ENCODE measurements at places on chromosomes 4 and X.

DNA sequence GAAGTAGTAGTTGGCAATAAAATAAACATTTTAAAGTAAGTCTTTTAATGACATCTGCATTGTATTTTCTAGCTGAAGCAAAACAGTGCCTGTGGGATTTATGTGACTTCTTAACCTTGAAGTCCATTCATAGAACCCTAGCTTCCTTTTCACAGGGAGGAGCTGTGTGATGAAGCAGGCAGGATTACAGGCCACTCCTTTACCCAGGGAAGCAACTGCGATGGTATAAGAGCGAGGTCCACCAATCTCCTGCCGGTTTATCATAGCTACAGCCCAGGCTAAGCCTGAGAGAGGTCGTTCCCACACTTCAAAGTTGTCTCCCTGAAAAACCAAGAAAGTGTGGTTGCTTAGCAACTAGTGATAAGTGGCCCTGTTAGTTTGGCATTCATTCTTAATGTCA, 7.0 kb downstream of the RPL36A start:
- no peak for DNase-seq

DNA sequence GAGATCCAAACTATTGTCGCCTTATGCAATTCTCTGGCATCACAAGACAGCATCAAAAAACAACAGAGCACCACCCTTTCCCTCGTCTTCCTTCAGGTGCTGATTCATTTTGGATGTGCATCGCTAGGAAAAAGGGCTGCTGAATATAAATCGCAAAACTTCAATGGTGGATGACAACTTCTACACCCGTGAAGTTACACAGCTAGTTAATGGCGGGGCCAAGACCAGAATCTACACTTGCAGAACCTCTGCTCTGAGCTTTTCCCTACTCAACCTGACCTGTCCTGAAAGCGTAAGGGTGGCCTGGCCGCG, 674 bp downstream of the GNPDA2 start:
- DNase-seq: no peak

GRCh38 chrX:54029529-54030143, 14.6 kb downstream of the PHF8 start:
- DNase-seq: no peak

DNA sequence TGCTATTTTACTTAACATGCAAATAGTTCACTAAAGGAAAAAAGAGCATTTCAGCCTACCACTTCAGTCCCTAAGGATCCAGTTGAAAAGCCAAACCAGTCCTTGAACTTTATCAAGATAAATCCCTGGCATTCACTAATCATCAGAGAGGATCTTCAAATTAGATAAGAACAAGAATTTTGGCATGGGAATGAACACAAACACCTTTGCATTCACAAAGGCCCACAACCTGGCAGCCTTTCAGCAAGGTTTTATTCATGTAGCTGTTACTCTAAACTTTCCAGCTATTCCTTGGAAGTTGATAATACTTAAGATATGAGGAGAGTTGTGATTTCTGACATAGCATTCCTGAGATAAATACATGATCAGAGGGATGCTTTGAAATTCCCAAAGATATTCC, 193.4 kb downstream of the LRBA start:
- no peak for DNase-seq

- no peak for DNase-seq
Observed at GRCh38 chr4:124181039-124181438, 531.5 kb downstream of the ANKRD50 start.

- DNase-seq: no peak
Observed at GRCh38 chr4:95213366-95213765, 335.4 kb downstream of the UNC5C start.

DNA sequence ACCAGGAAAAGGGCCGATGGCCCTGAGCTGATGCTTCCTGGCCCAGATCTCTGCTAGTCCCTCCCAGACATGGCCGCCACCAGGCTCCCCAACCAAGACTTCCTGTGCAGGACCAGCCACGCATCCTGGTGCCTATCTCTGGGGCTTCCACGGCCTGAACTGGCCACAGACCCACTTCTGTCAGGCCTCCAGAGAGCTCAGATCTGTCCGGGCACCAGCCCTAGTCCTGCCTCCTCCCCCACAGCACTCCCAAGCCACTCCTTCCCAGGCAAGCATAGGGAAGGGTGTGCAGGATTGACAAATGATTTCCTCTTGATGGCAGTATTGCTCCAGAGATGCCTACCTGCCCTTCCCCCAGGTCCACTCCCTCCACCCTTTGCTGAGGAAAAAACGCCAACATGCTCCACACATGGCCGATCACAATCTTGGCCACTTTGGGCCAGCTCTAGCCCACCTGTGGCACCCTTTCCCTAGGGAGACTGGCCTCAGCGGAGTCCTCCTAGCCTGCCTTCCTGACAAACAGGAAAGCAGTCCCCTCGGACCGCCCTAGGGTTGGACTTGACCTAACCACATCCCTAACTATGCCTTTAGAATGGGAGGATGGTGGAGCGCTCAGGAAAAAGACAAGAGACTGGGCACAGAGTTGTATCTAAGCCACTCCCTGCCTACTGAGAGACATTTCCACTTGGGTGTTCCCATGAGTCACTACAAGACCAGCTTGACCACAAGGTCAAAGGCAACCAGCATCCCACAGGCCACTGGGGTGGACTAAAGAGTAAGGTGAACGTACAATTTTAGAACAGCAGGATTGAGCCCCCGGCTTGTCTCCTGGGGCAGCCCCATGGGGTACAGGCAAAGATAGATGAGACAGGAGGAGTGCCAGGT, 277.5 kb upstream of the AGTR2 start:
- DNase-seq: peak; percentile 75

GRCh38 chr4:155526452-155527169, 140.0 kb upstream of the GUCY1A1 start:
- DNase-seq: no peak

DNA sequence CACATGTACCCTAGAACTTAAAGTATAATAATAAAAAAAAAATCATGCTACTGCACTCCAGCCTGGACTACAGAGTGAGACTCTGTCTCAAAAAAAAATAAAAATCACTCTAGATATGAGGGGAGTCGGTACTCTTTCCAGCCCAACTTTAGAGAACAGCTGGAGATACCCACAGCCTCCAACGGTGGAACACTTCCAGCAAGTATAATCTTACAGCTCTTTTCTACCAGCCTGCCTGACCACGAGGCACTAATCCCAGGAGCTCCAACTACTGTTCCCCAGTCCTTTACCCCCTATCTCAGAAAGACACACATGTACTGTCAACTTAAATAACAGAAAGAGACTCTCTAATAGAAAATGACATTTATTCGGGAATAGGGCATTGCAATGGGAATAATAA, 46.8 kb downstream of the STEEP1 start:
- DNase-seq: no peak

GRCh38 chr4:47484168-47484567, 907 bp upstream of the ATP10D start:
- DNase-seq: no peak

DNA sequence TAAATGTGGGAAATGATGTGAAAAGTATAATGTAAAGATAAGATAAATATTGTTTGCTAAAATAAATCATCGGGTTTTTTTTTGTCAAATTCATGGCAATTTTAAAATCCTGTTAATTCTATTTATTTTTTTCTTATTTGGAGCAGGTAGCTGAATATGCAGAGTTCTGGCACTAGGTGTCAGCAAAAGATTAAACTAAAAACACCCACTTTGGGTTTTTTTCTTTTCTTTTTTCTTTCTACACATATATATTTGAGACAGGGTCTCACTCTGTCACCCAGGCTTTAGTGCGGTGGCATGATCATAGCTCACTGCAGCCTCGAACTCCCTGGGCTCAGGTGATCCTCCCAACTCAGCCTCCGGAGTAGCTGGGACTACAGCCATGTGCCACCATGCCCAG, 6.9 kb upstream of the RAP2C start:
- DNase-seq: no peak

GRCh38 chr4:107624024-107624423, 96.0 kb downstream of the PAPSS1 start:
- no peak for DNase-seq

- DNase-seq: peak; percentile 11
Observed at GRCh38 chr4:150001815-150002214, 76.4 kb upstream of the DCLK2 start.

GRCh38 chr4:170139764-170140163, 50.0 kb upstream of the AADAT start:
- no peak for DNase-seq

GRCh38 chr4:147756417-147756816, 24.5 kb downstream of the ARHGAP10 start:
- DNase-seq: no peak

GRCh38 chr4:153152501-153153338, 51.5 kb upstream of the TRIM2 start:
- DNase-seq: peak; percentile 30

GRCh38 chr4:14841801-14842768, 160.2 kb upstream of the CPEB2 start:
- DNase-seq: no peak

- peak; percentile 11 for DNase-seq
Observed at GRCh38 chrX:121641560-121641959, 594.1 kb downstream of the GLUD2 start.

GRCh38 chr4:165312506-165312905, 15.0 kb upstream of the MSMO1 start:
- no peak for DNase-seq

- DNase-seq: no peak
Observed at GRCh38 chrX:68748030-68748429, 80.8 kb upstream of the EFNB1 start.

DNA sequence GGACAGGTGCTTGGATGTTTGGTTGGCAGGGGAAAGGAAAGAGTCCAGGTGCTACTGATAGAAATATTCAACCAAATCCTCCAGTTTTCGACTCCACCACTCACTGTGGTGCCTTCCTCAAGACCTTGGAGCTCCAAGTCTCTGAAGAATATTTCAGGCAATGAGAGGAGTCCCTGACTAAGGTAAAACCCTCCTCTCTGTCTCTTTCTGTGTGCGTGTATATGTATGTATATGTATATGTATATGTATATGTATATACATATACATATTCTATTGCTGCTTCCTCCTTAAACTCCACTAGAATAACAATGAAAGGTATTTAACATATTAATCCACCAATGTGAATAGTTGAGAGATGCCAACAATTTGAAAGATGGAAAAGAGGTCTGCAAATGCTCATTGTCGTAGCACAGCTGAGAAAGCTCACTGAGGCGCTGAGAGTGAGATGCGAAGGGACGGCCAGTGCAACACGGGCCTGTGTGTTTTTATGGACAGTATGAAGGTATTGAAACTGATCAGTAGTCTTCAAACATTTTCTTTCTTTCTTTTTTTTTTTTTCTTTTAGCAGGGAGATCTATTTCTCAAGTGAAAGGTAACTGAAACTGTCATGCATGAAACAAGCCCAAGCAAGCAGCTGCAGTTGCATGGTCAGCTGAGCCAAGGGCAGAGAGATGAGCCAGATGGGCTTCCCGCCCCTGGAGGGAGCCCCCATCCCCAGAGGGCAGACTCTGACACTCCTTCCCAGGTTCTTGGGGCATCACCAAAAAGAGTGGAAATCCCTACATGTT, 41.1 kb upstream of the HS3ST1 start:
- no peak for DNase-seq

GRCh38 chr4:56208103-56208502, 179.2 kb downstream of the AASDH start:
- no peak for DNase-seq

GRCh38 chr4:128528793-128529553, 241.4 kb upstream of the PGRMC2 start:
- DNase-seq: peak; percentile 97

DNA sequence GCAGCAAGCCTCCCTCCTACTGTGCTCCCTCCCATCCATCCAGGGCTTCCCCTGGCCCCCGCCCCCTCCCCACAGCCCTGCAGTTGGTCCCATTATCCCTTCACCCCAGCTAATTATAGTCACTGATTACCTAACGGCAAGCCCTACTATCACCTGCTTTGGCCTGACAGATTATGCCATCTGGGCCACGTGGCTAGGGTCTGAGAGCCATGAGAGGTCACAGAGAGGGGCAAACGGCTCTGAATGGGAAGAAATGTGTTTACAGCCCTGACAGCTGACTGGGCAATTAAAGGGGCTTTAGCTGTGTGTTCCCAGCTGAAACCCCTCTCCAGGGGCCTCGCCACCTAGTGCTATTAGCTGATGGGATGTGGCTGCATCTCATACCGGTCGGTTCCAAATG, 134.4 kb upstream of the CPEB2 start:
- no peak for DNase-seq

DNA sequence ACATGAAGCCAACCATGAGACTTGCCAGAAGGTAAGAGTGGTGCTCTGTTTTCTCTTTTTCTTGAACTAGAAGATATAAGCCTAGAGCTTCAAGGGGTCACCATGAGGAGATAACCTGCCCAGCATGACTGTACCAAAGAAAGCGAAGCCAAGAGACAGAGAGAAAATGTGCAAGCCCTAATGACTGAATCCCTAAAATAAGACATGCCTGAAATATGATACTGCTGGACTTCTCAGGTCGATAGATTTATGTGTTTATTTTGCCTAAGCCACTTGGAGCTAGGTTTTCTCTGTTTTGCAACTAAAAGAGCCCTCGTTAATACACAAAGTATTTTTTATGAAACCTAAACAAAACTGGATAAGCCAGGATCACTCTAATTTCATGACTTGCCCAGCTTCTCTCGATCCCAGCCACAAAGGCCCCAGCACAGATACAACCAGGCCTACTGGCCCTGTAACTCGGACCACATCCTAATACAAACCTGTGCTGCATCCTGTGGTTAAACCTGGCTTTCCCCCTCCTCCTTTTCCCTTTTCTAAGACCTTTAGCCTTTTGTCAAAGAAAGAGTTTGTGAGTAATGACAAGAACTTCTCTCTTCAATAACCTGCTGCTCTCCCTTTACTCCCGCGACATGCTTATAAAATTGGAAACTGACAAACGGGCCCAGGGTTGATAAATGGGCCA, 185.8 kb downstream of the APBB2 start:
- DNase-seq: no peak

GRCh38 chr4:16685536-16685935, 212.9 kb downstream of the LDB2 start:
- DNase-seq: no peak

DNA sequence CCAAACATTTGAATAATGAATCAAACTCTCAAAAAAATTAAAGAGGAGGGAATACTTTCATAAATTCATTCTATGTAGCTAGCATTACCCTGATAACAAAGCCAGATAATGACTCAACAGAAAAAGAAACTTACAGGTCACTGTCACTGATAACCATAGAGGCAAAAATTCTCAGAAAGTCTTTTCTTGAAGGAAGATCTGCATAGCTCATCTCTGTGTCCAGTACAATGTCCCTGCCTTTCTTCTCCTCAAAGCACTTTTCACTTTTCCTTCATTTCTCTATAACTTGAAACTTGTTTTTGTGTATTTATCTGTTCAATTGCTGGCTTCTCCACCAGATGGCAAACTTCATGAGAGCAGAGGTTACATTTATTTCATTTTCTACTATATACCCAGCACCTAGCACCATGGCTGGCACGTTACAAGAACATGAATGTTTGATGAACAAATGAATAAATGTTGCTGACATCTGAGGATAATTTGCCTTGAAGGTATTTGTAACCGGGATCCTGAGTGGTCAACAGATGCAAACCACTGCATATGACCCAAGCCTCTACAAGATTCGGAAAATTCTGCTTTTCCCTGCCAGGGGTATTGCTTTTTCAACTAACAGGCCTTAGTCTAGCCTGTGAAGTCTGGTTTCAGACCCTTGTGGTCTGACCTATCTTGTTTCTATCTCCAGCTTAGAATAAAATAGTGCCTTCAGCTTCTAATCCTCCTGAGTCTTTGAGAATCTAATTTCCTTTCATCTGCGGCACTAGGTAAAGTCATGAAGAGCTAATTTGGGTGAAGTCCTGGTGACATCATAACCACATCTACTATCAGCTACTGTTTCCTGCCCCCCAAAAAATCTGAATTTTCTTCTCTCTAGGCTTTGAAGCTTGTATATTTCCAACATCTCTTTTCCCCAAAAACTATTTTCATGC, 52.5 kb upstream of the ANTXR2 start:
- DNase-seq: peak; percentile 44

- no peak for DNase-seq
Observed at GRCh38 chr4:128871948-128872347, 62.4 kb downstream of the JADE1 start.
